Stromal cell of bone marrow (primary cell): ENCODE measurements at places on chromosomes 1 and 21.

GRCh38 chr1:202540448-202540847 is 169.8 kb downstream of the SYT2 start:
- no peak for DNase-seq

- no peak for DNase-seq
Measured at GRCh38 chr1:23477359-23478144, 6.4 kb downstream of the ASAP3 start.

- no peak for DNase-seq
Measured at GRCh38 chr1:177429234-177429633, 258.5 kb downstream of the BRINP2 start.

DNA sequence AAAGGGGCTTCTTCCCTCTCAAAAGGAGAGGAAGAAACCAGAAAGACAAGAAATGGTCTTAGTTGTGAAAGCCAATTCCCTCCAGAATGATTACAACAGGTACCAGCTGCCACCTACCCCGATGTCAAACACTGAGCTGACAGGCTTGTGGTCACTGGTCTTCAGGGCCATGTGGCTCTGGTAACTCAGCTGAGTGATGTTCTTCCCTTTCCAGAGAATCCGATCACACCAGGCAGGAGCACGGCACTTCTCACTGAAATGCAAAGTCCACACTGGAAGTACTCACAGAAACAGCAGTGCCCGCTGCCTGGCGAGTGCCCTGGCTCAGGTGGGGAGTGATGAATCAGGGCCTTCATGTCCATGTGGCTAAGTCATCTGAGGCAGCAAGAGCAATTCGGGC is 18.7 kb upstream of the MTF1 start:
- DNase-seq = no peak

DNA sequence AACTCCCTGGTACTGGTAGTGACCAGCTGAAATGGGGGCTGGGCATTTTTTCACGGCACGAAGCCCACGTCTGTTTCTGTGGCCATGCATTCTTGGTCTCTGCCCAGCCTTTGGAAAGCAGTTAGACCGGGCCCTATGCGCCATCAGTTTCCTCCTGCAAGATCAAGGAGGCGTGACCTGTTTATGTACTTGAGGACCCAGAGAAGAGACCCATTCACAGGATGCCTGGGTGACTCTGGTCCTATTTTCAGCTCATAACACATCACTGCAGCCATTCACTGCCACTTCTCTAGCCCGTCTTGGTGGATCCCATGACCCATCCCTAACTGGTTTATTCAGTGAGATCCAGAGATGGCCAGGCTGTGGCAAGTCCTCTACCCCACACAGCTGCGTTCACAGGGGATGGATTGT is 70.4 kb downstream of the SPSB1 start:
- DNase-seq = no peak

- DNase-seq = no peak
Measured at GRCh38 chr1:8435569-8436071, 117.7 kb downstream of the SLC45A1 start.

DNA sequence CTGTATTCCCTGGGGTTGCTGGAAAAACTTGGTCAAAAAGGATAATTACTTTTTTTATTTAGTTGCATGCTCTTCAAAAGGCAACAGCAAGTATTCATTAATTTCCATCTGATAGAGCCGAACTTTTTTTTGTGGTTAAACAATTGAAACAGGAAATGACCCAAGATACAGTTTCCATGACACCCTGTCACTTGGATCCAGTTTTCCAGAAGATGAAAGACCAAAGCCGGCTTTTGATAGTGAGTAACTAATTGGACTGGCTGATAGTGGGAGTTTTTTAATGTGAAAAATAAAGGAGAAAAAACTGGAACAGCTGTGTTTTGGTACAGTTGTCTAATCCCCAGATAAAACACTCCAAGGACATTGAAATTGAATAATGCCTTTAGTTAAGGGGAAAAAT is 33.0 kb downstream of the CACHD1 start:
- DNase-seq = no peak

DNA sequence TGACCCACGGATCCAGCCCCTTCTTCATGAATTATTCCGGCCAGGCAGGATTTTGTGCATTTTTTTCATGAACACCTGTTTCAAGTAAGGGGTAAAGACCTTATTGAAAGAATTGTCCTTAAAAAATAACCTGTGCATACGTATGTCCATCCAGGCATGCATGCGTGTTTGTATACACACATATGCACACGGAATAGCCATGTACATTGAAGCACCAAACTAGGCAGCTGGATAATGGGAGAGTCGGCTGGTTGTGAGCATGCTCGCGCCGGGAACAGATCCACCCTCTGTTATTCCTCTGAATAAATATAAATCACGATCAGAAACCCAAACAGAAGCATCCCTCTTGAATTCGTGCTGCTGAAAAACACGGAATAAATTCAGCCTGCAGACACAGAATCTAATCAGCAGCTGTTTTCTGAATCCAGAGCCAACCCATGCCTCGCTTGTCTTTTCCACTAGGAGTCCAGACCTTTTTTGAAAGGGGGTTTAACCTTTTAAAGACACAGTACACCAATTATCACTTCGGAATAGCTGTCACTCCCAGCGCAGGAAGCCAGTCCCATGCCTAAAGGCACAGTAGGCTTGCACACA is at the start of gene HIVEP3:
HIVEP3 (minus strand) TSS at position 473 of the 594 bp plus-strand sequence.
- DNase-seq = no peak

GRCh38 chr1:29676496-29676895 is 440.2 kb downstream of the PTPRU start:
- DNase-seq = no peak

DNA sequence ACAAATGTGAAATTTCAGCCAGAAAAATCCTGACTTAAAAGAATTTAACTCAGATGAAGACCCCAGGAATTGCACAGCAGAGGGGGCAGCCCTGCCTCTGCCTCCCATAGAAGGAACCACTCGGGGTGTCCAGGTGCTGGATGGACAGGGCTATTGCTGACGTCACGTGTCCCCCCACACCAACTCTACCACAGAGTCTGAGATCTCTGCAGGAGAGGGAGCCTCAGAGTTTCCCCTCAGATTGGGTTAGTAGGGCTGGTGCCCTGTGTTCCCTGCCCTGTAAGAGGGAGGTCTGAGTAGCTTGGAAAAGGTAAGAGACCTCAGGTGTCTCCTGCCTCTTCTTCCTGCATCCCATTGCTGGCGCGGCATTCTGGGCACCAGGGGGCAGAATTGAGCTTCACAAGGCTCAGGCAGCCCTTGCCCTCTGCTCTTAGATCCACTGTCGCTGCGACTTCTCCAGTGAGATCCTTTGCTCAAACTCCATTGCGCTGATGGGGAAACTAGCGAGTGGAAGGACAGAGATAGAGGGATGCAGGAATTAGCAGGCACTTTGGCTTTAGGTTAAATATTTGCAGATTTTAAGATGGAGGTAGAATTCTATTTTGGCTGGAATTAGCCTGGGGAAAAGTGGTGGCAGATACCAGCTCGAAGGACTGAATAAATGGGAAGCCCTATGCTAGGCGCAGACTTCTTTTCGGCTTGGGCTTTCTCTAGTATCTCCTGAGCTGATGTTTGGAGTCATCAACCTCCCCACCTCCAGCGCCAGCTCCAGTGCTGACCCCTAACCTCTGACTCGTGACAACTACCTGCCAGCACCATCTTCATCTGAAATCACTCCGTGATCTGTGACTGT is 42.8 kb upstream of the DMBX1 start:
- DNase-seq = peak; percentile 26

DNA sequence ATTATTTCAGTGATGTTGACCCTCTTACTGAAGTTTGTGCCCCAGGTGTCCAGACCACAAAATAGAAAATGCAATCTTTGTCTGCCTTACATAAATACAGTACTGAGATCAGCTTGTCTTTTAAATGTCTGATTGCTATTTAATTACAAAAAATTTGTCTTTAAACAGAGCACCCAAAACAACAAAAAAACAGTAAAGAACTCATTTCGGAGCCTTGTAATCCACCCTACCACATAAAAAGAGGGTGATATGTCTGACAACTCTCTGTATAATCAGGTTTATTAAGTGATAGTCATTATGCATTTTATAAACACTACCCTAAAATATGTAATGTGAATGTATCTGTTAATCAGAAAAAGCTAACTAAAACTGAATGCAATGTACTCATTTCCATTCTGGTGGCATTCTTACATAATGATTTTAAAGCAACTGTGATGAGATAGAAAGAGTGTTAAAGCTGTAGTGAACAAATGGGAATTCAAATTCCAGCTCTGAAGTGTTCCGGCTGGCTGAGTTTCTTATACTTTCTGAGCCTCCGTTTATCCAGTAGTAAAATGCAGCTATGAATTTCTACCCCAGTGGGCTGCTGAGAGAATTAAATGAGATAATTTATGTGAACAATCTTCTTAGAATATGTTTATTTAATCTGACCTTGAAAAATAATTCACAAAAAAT is 486.6 kb downstream of the USP25 start:
- no peak for DNase-seq

- peak; percentile 98 for DNase-seq
Measured at GRCh38 chr21:29130270-29130969, at the start of gene MAP3K7CL. Gene MAP3K7CL, plus strand, starts transcription at chr21:29130644. Its CDS starts 2,701 bp downstream, at chr21:29133345.

- DNase-seq = no peak
Measured at GRCh38 chr21:29499229-29499628, 200.5 kb downstream of the BACH1 start.

GRCh38 chr21:31974454-31974985 is 101.7 kb downstream of the HUNK start:
- DNase-seq = no peak

DNA sequence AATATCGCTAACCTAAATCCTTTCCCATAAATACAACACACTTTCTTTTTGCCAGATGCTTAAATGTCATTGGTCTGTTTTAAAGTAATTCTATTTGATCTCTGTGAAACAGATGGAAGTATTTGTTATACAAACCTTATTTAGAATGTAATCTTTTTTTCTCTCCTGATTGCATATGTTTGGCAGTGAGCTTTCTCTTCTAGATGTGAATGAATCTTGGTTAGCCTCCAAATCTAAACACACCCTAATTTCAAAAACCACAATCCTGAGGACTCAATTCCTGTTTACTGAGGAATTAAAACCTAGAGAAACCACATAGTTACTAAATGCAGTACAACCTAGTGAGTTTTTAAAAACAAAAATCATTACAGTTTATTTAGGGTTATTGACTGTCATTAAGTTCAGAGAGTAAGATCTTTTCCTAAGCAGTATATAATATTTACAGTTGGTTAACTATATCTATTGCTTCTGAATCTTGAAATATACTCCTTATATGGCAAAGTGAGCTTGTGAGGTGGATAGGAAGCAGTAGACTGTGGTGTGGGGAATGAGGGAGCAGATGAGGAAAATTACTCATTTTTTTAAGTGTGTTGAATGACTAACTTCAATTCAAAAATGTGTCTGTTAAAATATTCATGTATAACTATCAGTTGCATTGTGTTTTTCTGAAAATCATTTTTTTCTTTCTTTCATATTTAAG is 218.7 kb downstream of the FMN2 start:
- peak; percentile 42 for DNase-seq

DNA sequence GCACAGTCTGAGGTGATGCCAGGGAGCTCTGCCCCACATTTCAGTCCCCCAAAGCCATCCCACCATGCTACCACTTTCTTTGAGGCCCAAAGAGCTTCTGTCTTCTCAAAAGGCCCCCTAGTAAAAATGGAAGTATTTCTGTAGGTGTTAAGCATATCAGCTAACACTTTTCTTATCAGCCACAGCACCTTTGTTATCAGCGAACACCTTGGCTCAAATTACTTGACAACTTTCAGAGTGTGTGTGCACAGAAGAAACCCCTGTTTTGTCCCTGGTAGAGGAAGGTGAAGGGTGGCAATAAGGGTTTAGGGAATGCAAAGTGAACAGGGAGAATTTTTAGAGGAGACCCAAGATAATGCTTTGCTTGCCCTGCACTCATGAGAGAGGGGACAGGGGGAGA is 54.8 kb upstream of the GJA8 start:
- DNase-seq = no peak

DNA sequence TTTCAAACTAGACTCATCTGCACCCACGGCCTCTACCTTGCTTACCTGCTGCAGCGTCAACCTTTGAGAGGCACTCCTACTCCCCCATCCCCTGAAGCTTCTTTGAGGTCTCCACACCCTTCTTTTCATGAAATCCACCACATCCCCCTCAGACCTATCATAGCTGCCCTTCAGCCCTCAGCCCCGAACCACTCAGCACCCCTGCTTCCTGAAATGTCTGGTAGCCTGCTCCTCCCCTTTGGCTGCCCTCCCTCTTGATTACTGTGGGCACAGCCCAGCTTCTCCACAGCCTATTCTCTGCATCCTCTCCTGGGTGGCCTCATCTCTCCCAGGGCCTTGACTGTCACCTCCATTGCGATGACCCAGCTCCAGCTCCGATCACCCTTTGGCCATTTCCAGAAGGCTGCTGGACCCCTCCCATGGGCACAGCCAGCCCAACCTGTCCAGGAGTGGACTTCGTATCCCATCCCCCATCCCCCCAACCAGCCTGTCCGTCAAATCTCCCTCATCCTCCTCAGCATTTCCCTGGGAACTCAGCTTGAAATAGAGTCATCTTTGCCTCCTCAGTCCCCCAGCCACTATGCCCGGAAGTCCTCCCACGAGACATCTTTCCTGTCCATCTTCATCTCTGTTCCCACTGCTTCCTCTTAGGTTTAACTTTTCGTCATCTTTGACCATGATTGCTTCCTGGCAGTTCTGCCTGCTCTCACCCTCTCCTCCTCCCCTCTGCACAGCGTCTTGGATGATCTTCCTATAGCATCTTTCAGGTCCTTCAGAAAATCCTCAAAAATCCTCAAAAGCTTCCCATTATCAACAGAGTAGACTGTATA is 6.1 kb upstream of the ADORA1 start:
- DNase-seq = no peak

GRCh38 chr1:237287876-237288521 is 246.0 kb downstream of the RYR2 start:
- no peak for DNase-seq

DNA sequence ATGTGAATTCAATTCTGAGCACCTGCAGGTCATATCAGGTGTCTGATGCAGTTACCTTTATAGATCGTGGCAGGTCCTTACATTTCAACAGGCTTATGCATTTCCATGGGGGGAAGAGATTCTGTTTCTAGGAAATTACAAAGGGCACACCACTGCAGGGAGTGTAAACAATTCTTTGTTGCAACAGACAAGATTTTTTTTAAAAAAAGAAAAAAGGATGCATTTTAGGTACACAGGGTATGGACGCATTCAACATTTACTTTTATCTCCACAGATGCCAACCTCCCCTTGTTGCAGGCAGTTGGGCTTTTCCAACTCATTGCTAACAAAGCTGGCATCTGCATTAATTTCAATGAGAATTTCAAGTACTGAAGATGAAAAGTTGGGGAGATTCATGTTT is 13.5 kb upstream of the TEKT2 start:
- no peak for DNase-seq

DNA sequence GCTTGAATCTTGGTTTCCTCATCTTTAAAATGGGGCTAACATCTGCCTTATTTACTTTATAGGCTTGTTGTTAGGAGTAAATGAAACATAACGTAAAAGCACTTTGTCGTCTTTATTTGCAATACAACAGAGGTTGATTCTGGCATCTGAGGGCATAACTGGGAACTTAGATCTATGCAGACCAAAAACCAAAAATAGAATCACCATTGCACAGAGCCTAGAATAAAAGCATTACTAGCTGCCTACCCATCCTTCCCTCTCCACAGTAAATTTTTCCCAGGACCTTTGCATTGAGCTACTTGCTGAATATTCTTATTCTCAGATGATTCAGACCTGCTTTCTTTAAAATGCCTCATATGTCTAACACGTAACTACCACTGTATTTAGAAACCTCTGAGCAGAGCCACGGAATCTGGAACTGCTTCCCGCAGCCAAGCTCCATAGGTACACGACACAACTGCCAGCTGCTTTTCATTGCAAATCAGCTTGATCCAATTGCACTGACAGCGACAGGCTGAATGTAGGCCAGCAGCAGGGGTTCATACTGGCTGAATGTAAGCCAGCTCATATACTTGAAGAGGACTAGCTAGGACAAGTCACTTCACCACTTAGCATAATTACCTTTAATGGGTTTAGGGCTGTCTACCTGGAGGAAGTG is 33.2 kb upstream of the SERBP1 start:
- no peak for DNase-seq
